Lower lobe of right lung (tissue), 2 donors: ENCODE measurements at places on chromosomes 3 and 15.

GRCh38 chr3:125154800-125155269 is 57.7 kb downstream of the SLC12A8 start:
- no peak for DNase-seq
- no peak overlapping the region for H3K4me3 ChIP-seq
- no peak overlapping the region for H3K27ac ChIP-seq

GRCh38 chr3:149658744-149659497 is 1.1 kb upstream of the WWTR1 start:
- peaks cover 24% of the 10 kb centered on the region for H3K4me1 ChIP-seq
- H3K36me3 ChIP-seq: no peaks in the 10 kb centered on the region
- H3K27me3 ChIP-seq: no peaks in the 10 kb centered on the region
- H3K27ac ChIP-seq: peak overlapping the region; percentile 96
- peak; percentile 69 for DNase-seq

DNA sequence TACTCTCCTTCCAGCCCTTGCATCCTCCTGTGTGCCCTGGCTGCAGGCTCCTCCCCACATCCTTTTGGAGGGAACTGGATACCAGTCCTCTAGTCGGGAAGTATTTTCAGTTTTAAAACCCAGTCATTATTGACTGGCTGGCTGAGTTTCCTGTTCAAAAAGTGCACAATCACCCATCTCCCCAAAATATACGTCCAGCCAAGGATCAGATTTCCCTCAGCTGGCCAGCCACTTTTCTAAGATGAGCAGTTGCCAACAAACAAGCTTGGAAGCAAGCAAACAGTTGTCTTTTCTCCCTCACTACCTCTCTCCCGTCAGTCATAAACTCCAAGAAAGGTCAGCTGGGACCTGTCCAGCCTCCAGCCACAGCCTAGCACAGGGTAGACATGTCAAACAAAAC is 147.7 kb upstream of the GALNT15 start:
- no peak overlapping the region for H3K27ac ChIP-seq
- no peaks in the 10 kb centered on the region for H3K36me3 ChIP-seq
- H3K4me3 ChIP-seq: no peak overlapping the region

DNA sequence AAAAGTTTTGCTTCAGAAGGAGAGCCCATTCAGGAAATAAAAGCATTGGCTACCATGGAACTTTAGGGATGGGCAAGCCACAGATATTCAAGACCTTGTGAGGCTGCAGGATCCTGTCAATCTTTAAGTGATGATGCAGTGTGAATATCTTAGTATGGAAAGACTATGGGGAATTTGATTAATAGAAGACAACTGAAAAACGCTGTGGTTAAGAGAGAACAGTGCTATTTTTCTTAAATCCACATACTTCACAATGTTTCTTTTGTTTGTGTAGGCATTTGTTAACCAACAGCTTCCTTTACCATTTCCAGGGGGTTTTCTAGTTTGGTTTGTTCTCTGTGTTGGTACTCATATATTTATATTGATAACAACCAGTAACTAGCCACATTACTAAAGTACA is 90.3 kb downstream of the TMEM212 start:
- H3K27ac ChIP-seq: no peak overlapping the region
- DNase-seq: no peak
- H3K27me3 ChIP-seq: no peaks in the 10 kb centered on the region
- no peaks in the 10 kb centered on the region for H3K36me3 ChIP-seq

GRCh38 chr3:72617424-72618024 is 230.7 kb downstream of the SHQ1 start:
- H3K27me3 ChIP-seq: no peaks in the 10 kb centered on the region
- no peak overlapping the region for H3K27ac ChIP-seq
- no peak overlapping the region for H3K4me3 ChIP-seq
- DNase-seq: no peak
- no peaks in the 10 kb centered on the region for H3K4me1 ChIP-seq

DNA sequence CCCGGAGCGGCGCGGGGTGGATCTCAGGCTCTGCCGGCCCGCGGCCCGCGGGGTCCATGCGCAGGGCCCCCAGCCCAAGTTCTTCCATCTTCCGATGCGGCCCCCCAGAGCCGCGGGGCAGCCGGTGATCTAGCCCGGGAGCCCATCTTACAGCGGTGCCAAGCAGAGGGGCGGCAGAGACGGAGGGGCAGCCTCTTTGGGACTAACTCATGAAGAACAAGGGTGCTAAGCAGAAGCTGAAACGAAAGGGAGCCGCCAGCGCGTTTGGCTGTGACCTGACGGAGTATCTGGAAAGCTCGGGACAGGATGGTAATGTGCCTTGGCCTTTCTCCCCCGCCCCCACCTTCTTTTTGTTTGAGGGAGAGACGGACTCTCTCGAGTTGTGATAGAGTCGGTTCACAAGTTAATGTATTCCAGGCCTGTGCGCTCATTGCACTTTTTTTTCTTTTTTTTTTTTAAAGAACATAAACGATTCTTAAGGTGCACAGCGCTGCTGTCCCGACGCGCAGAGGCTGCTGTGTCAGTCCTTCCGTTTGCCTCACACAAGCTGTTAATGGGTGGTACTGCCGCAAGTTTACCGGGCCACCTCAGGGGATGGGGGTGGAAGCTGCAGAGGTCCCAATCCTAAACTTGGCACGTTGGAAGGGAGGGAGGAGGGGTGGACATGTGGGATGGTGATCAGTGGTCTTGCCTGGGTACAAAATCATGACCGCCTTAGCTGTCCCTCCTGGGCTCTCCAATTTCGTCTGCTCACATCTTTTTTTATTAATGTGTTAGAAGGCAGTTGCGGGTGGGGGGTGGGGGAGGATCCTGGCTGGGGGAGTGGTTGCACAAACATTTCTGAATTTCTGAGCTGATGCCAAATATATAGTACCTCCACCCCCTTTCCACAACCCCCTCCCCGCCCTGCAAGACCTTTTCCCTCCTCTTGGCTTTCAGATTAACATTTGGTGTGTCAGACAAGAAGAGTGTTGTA is 801 bp downstream of the ARHGAP31 start:
- peaks cover 23% of the 10 kb centered on the region for H3K36me3 ChIP-seq
- H3K4me1 ChIP-seq: peaks cover 52% of the 10 kb centered on the region
- H3K4me3 ChIP-seq: peak overlapping the region; percentile 72
- peak overlapping the region; percentile 94 for H3K27ac ChIP-seq
- peak; percentile 53 for DNase-seq

- H3K4me1 ChIP-seq: peaks cover 41% of the 10 kb centered on the region
- no peaks in the 10 kb centered on the region for H3K36me3 ChIP-seq
These were observed 268.3 kb downstream of the UACA start for GRCh38 chr15:70494852-70495571.

- no peaks in the 10 kb centered on the region for H3K27me3 ChIP-seq
- no peaks in the 10 kb centered on the region for H3K36me3 ChIP-seq
- H3K4me3 ChIP-seq: no peak overlapping the region
- H3K4me1 ChIP-seq: peaks cover 10% of the 10 kb centered on the region
These were observed 7.7 kb upstream of the OXSR1 start for GRCh38 chr3:38157595-38157994.

- no peaks in the 10 kb centered on the region for H3K27me3 ChIP-seq
- no peak overlapping the region for H3K27ac ChIP-seq
- no peaks in the 10 kb centered on the region for H3K4me1 ChIP-seq
- H3K36me3 ChIP-seq: no peaks in the 10 kb centered on the region
These were observed 151.4 kb downstream of the NFKBIZ start for GRCh38 chr3:102000620-102001209.
